ENCODE measurements at places on chromosomes 5 and 9. TPM values are rescaled to one million over a fixed set of nuclear protein-coding genes. Genes with fewer than 3 reads are reported as not detected.

NUTM2F gene
- total RNA-seq = not detected

NDUFA8 gene
- 117 TPM for total RNA-seq

SPATA9 gene
- not detected for total RNA-seq

RNF180 gene
- total RNA-seq = 0.42 TPM

MFAP3 gene
- total RNA-seq = 20.0 TPM

DNAI1 gene
- 0.38 TPM for total RNA-seq

BTNL8 gene
- total RNA-seq = not detected

SPINK14 gene
- not detected for total RNA-seq

Data from A549 treated with dexamethasone at 1 μM for 4 hours (cell line).